ENCODE measurements at places on chromosomes 1 and 21. TPM values are rescaled to one million over a fixed set of nuclear protein-coding genes. Genes with fewer than 3 reads are reported as not detected.

- H3K4me3 ChIP-seq, result no peak overlapping the region
- H3K36me3 ChIP-seq, result no peaks in the 10 kb centered on the region
- no peaks in the 10 kb centered on the region for H3K4me1 ChIP-seq
- peaks cover 36% of the 10 kb centered on the region for H3K27me3 ChIP-seq
Observed at GRCh38 chr21:35896060-35896459, 164.3 kb downstream of the SETD4 start.

- H3K4me1 ChIP-seq, result peaks cover 22% of the 10 kb centered on the region
- peak overlapping the region; percentile 56 for H3K27ac ChIP-seq
- H3K4me3 ChIP-seq, result no peak overlapping the region
Observed at GRCh38 chr1:214983126-214983869, 99.2 kb upstream of the KCNK2 start.

DNA sequence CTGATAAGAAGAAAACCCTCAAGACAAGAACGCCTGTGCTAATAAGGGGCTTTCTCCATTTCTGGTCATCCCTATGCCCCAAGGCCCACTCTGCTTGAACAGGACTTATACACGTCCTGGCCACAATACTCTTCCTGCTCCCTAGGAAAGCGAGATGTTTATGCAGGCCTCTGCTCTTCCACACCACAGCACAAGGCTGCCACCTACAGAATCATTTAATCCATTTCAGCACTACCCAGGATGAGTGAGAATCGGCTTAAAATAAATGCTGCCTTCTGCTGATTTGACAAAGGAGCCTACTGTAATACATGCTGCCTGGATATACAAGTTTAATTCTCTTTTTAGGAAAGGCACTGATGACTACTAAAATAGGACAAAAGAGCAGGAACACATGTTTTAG is 29.4 kb downstream of the FRRS1 start:
- H3K36me3 ChIP-seq, result no peaks in the 10 kb centered on the region
- peak; percentile 76 for DNase-seq
- H3K4me3 ChIP-seq, result no peak overlapping the region
- H3K27me3 ChIP-seq, result no peaks in the 10 kb centered on the region
- H3K4me1 ChIP-seq, result no peaks in the 10 kb centered on the region

DNA sequence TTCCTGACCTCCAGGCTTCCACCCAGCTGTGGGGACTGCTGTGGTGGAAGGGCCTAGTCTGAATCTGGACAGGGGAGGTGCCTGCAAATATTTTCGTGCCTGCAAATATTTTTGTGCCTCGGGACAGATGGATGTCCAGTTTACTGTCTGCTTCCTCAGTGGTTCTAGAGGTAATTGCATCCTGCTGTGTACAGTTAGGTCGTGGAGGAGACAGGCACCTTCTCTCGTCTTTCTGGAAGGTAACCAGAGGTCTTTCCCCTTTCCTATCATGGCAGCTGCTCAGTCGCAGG is 53.8 kb upstream of the TINAGL1 start:
- no peaks in the 10 kb centered on the region for H3K4me1 ChIP-seq
- no peak overlapping the region for H3K27ac ChIP-seq
- no peak overlapping the region for H3K4me3 ChIP-seq
- no peak for DNase-seq

DNA sequence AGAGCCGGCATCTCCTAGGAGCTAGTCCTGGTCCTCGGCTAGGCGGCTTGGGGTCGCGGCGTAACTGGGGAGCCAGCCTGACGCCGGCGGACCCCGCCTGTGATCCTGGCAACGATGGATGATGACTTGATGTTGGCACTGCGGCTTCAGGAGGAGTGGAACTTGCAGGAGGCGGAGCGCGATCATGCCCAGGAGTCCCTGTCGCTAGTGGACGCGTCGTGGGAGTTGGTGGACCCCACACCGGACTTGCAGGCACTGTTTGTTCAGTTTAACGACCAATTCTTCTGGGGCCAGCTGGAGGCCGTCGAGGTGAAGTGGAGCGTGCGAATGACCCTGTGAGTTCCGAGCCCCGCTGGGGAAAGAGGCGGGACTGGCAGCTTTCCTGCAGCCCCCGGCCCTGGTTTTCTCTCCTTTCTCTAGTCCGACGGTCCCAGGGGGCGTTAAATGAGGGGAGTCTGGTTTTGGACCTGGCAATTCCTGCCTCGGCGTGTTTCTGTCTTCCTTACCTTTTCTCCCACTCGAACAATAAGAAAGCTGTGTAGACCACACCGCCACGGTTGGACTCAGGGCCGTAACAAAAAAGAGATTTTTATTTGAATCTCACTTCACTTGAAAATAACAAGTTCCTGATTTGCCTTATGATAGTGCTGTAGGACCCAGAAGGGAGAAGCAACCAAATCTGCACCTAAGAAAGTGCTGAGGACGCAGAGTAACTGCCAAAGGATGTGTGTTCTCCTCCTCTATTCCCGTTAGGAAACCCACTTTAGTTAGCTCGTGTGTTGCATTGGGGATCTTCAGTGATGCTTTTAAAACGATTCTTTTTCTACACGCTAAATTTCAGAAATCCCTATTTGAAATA is at the start of gene SPRTN:
Gene SPRTN (plus strand): TSS at position 24 of the 859 bp plus-strand sequence. CDS start 91 bp downstream, at position 115.
- H3K27ac ChIP-seq, result peak within 1 kb of the TSS; percentile 97
- peaks cover 40% of the 10 kb centered on the region for H3K4me1 ChIP-seq
- peak; percentile 96 for DNase-seq
- H3K4me3 ChIP-seq, result peak within 1 kb of the TSS; percentile 95
- no peaks in the 10 kb centered on the region for H3K27me3 ChIP-seq

- H3K36me3 ChIP-seq, result no peaks in the 10 kb centered on the region
- no peak overlapping the region for H3K4me3 ChIP-seq
- peaks cover 9% of the 10 kb centered on the region for H3K27me3 ChIP-seq
- peak; percentile 86 for DNase-seq
- peaks cover 1% of the 10 kb centered on the region for H3K4me1 ChIP-seq
Observed at GRCh38 chr1:232635778-232636356, 5.9 kb upstream of the SIPA1L2 start.

GRCh38 chr1:11592752-11593151 is 61.5 kb downstream of the FBXO2 start:
- H3K27me3 ChIP-seq, result peaks cover 3% of the 10 kb centered on the region
- no peaks in the 10 kb centered on the region for H3K4me1 ChIP-seq
- no peak overlapping the region for H3K4me3 ChIP-seq
- no peak overlapping the region for H3K27ac ChIP-seq
- DNase-seq, result no peak

- H3K36me3 ChIP-seq, result peaks cover 20% of the 10 kb centered on the region
- peak overlapping the region; percentile 83 for H3K4me3 ChIP-seq
- no peaks in the 10 kb centered on the region for H3K27me3 ChIP-seq
- peaks cover 64% of the 10 kb centered on the region for H3K4me1 ChIP-seq
Observed at GRCh38 chr1:154971341-154971998, 923 bp upstream of the SHC1 start.

Gene HSPB7
- 4.1 TPM for total RNA-seq

Gene SGIP1
- total RNA-seq, result 17.4 TPM

Gene GJB5
- total RNA-seq, result not detected

Gene DCST2
- not detected for total RNA-seq

Gene ACTL8
- not detected for total RNA-seq
